ENCODE measurements at places on chromosomes 4 and X.

GRCh38 chr4:128863312-128864075, 54.0 kb downstream of the JADE1 start:
- DNase-seq, result peak; percentile 68

DNA sequence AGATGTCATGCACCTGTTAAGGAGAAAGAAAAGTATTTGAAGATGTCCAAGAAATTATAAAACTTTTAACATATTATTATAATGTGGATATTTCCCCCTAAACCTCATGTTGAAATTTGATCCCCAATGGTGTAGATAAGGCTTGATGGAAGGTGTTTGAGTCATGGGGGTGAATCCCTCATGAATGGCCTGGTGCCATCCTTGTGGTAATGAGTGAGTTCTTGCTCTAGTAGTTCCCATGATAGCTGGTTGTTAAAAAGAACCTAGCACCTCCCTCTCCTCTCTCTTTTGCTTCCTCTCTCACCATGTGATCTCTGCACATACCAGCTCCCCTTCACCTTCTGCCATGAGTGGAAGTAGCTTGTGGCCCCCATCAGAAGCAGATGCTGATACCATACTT, 176.6 kb upstream of the NR3C2 start:
- no peak for DNase-seq

DNA sequence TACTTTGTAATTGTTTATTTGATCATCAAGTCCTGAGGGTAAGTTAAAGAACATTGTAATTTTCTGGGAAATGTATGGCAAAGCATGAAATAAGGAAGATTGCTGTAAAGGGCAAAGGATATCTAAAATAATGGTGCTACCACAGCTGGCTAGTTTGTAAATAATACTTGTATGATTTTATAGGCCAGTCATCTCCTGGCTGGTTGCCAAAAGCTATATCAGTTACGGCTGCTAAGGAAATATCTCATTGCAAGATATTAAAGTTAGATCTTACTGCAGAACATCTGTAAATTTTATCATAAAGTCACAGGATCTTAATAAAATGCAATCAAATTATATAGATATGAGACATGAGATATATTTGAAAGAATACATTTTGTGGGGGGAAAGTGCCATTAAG, 150.8 kb upstream of the CXCL13 start:
- DNase-seq, result no peak

DNA sequence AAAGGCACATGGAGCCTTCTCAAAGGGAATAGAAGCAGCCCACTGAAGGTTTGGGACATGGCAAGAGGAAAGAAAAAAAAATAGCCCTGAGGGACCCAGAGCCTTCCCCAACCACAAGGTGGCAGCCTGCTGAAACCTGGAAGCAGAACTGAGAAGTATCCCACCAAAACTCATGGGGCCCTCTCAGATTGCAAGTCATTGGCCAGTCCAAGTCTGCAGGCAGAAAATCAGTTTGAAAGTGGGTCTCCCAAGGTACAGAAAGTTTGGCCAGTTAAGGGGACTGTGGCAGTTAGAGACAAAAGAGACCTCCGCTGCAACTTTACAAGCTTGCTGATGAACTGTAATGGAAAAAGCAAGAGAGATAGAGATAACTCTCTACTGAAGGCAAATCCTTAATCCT, 155.8 kb downstream of the ANTXR2 start:
- DNase-seq, result peak; percentile 43

- peak; percentile 57 for DNase-seq
Measured at GRCh38 chr4:186037692-186038658, 31.0 kb upstream of the TLR3 start.

DNA sequence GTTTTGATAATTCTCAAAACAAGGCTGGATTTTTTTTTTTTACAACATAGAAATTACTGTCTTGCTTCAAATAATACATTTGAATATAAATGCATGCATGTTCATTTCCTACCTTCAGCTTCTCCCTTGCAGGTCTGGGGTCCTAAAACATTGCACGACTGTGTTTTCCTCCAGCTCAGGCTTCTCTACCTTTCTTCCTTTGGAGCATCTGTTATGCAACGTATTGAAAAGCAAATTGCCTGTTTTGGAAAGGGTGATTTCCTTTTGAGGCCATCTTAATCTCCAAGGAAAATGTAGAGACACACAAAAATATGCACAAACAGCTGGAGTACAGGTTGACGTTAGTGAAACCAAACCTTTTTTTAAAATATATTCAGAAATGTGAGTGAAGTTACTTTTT, 115.6 kb upstream of the TLL1 start:
- no peak for DNase-seq

DNA sequence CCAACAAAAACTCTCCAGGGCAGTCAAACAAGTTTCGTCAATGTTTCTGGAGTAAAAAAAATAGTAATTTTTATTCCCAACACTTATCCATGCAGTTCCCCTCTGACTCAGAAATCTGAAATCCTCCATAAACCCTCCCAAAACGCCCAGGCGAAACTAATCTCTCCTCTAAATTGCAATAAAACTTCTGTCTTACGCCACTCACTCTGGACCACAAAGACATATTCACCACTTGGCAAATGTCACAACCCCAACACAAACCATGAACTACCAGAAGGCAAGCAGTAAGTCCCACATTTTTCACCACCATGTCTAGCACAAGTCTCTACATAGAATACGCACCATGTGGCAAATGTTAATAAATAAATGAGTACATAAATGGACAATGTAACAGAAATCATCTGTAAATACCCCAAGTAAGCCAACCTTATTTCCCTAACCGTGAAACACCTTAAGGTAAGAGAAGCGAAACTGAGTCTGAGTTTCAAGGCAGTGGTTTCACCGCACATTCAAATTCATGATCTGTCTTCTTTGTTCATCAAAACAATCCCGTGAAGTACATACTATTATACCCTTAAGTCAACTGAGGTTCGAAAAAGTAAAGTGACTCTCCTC, 1.6 kb downstream of the PAPSS1 start:
- DNase-seq, result no peak

DNA sequence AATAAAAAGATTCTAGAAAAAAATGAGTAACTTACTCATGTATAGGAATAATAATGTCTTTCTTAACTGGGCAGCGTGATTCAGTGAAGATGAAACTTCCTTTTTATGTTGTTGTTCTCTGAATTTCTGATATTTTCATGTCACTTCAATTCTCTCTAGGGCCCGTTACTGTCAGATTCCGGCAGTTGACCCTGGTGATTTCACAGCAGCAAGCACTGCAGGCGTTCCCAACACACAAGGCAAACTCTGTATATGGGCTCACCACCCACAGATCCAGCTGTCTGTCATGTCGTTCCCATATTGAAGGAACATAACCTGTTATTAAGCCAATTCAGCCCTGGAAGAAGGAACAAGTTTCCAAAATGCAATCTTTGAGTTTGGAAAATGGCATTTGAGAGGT, 288.3 kb upstream of the GALNTL6 start:
- no peak for DNase-seq

DNA sequence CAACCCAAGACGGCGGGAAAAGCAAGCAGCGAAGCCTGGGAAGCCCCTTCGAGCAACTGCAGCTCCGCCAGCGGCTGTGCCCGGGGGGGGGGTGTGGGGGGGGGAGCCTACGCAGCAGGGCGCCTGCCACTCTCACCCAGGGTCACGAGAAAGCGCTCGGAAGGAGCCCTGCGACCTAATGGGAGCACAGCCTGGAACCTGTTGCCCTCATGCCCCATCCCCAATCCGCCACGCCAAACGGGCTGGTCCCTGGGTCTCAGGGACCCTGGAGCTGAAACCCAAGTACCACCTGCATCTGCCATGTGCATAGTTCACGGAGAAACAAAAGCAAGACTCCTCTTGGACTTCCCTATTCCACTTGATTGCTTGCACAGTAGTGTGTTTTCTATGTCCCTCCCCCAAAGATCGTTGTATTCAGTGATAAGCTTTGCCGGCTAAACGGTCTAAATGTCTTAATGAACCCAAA, 359 bp upstream of the GAB3 start:
- no peak for DNase-seq

GRCh38 chrX:8672176-8672575, 59.8 kb downstream of the ANOS1 start:
- DNase-seq, result no peak

DNA sequence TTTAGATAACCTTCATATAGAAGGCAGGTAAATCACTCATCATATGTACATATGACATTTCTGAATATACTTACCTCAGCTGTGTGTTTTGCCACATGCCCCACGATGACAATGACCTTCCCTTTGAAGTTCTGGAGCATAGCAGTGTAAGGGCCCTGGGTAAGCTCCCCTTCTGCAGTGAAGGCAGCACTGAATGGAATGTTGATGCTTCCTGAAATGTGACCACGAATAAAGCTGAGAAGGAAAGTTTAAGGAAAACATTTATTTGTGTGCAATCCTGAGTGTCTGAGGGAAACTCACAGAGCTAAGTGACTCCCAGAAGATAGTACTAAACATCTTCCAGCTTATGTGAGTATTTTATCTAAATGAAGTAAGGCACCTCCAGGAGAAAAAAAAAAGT, 200.1 kb downstream of the NPNT start:
- DNase-seq, result no peak

DNA sequence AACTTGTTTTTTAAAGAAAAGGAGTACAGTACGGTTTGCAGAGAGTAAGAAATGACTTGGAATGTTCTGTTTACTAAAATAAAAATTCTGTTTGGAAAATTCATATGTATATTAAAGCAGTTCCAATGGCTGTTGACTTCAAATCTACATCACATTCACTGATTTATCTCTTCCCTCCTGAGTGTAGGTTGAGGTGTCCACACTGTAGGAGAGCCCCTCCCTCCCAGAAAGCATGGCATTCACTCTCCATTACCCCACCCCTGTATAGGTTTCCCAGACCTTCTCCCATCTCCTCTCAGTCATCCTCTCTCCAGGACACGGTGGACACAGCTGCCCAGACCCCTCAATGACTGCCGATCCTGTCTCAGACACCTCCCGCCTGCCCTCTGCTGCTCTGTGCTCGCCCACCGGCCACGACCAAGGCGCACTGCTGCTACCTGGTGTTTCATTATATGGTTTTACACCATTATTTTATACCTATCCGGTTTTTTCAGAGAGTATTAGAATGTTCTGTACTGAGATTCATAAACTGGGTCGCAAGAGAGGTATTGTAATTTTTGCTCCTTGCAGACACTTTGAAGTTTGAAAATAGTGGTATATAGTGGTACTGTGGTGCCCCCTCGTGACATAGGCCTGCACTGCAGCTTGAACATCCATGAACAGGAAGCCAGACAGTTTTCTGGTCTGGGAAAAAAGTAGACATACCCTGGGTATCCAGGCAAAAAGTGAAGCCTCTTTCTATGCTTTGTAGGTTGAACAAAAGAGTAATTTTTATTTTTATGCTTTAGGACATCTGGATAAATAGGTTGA, 38.8 kb upstream of the BEX4 start:
- DNase-seq, result peak; percentile 40

- no peak for DNase-seq
Measured at GRCh38 chrX:121191779-121192178, 144.4 kb downstream of the GLUD2 start.

GRCh38 chrX:68571610-68572311, 72.9 kb downstream of the YIPF6 start:
- DNase-seq, result no peak

- no peak for DNase-seq
Measured at GRCh38 chr4:8494218-8494617, 53.6 kb downstream of the TRMT44 start.

- no peak for DNase-seq
Measured at GRCh38 chrX:45774961-45775360, 574.3 kb upstream of the DIPK2B start.

DNA sequence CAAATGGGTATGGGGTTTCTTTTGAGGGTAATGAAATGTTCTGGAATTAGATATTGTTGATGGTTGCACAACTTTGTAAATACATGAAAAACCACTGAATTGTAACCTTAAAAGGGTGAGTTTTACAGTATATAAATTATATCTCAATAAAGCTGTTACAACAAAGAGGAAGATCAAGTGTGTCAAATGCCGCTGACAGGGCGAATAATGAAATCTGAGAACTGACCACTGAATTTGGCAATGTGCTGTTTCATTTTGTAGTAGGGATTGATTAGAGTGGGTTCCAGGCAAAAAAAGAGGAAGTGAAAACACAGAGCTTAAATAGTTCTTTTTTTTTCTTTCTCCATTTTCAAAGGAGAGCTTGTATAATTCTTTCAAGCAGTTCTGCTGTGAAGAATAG, 161.1 kb upstream of the NAP1L5 start:
- DNase-seq, result peak; percentile 12

GRCh38 chr4:143202824-143203223, 18.1 kb downstream of the USP38 start:
- no peak for DNase-seq

DNA sequence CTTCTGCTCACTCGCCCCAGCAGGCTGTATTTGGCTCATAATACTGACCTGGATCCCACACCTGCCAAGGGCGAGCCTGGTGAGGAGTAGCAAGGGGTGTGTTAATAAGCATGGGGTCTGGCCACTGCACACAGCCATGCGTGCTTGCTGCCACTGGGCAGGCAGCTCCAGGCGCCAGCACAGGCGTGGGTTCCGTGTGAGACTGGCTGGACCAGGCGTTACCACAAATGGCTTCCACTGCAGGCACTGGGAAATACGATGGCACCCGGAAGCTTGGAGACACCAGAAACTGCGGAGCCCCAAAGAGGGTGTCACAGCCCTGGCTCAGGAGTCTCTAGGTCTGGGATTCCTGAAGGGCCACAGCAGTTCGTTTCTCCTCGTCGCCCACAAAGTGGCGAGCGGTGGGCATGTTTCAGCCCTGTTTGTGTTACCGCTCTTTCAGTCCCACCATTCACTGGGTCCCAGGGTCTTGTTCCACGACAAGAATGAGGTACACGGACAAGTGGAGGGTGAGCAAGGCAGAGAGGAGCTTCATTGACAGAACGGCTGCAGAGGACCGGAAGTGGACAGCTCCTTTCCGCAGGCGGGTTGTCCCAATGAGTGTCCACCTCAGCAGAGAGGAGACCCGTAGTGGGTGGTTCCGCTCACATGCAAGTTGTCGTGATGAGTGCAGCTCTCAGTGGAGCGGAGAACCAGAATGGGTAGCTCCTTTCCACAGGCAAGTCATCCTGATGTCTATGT, 428.9 kb downstream of the EPHA5 start:
- DNase-seq, result no peak

DNA sequence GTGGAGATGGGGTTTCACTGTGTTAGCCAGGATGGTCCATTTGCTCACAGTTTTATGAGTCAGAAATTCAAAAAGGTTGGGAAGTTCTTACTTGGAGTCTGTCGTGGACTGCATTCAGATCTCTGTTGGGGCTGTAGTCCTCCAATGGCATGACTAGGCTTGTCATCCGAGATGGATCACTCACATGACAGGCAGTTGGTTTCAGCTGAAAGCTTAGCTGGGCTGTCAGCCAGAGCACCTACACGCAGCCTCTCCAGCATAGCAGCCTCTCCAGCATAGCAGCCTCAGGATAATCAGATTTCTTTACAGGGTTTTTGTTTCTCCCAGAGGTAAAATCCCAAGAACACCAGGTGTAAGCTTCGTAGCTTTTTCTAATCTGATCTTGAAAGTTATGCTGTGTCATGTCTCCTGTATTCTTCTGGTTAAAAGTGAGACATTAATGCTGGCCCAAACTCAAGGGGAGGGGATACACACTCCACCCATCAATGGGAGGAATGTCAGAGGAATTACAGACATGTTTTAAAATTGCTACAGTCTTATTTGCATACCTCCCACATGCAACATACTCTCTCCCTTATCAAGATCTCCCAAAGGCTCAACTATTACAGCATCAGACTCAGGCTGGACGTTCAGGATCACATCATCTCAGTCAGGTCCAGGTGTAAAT, 31.6 kb upstream of the SOD3 start:
- DNase-seq, result no peak

GRCh38 chr4:63700569-63700968, 708.7 kb downstream of the TECRL start:
- DNase-seq, result no peak

- DNase-seq, result no peak
Measured at GRCh38 chr4:14719053-14719452, 283.2 kb upstream of the CPEB2 start.

GRCh38 chr4:98341309-98341708, 80.1 kb downstream of the RAP1GDS1 start:
- DNase-seq, result no peak
